ENCODE measurements at places on chromosomes 3 and 15.

GRCh38 chr3:2468816-2469215, 370.1 kb downstream of the CNTN4 start:
- no peak for DNase-seq

- DNase-seq: peak; percentile 67
Measured at GRCh38 chr3:133926736-133927539, 31.3 kb upstream of the RAB6B start.

GRCh38 chr3:182509844-182510460, 283.4 kb upstream of the ATP11B start:
- no peak for DNase-seq

GRCh38 chr3:9136746-9137465, 112.5 kb downstream of the SRGAP3 start:
- no peak for DNase-seq

- no peak for DNase-seq
Measured at GRCh38 chr3:150555859-150556436, 9.4 kb downstream of the EIF2A start.

DNA sequence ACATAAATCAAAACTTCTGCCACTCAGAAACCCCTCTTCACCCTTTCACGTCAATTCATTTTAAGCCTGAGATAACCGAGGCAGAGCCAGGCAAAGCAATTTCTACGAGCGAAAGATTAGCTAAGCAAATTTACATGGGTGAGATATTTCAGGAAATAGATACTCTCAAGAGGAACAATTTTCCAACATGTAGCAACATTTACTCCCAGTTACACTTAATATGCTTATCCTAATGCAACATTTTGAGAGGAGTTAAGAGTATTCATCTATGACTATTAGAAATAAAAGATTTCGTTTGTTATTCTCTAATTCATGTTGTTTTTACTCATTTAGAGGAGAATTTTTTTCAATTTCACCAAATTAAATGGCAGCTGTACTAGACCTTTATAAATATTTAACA, 837 bp downstream of the TMC3 start:
- no peak for DNase-seq

DNA sequence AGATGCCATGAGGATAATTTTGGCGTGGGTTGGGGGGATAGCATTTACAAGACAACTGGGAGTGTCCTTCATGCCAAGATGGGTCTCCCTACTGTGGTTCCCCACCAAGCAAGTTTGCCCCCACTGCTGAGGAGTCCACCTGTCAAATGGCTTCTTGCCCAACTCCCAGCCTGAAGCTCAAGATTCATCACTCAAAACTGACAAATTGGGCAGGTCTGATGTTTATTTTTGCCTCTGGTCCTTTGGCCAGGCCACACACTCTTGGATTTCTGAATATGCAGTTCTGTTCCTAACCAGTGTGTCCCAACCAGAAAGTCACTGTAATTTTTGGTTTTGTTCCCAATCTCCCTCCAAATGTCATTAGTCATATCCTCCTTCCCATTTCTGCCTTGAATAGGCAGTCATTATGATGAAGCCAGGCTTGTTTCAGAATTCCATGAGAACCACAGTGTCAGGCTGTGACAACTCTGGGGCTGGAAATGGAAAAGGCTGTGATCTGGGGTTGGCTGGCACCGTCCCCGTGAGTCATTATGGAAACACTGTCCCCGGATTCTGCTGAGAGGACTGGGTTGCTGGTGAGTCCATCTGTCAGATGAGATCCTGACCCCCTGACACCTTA, 29.3 kb upstream of the MEF2A start:
- DNase-seq: no peak

DNA sequence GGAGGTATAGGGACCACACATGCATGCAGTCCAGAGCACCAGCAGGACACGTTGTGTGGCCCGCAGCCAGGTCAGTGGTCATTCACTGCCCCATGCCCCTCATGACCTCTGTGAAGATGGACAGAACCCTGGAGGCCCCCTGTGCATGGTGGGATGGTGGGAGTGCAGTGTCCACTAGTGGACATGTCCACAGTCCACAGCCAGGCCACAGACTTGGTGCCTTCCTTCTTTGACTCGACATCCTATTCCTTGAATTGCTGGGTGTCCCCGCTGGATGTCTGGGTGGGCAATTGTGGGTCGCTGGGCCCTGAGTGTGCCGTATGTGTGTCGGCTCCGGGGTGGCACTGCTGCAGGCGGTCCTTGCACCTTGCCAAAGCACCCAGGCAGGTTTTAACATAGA, 35.7 kb downstream of the KLF15 start:
- no peak for DNase-seq

DNA sequence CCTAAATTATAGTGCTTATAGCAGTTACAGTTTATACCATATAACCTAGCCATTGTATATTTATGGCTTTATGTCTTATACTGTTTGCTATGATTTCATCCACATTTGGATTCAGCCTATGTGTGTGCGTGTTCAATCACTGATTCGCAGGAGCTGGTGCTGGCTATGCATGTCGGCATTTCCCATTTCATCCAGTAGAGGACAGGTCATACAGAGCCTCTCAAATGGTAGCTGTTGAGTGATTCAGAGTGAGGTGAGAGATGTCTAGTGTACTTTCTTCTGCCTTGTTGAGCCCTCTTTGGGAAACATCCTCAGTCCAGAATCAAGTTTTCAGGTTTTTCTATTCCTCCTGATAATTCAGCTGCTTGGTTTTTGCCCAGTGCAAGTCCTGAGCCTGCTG, 76.1 kb downstream of the FRMD4B start:
- no peak for DNase-seq

GRCh38 chr3:101667331-101667730, 9.6 kb downstream of the ZBTB11 start:
- DNase-seq: no peak

DNA sequence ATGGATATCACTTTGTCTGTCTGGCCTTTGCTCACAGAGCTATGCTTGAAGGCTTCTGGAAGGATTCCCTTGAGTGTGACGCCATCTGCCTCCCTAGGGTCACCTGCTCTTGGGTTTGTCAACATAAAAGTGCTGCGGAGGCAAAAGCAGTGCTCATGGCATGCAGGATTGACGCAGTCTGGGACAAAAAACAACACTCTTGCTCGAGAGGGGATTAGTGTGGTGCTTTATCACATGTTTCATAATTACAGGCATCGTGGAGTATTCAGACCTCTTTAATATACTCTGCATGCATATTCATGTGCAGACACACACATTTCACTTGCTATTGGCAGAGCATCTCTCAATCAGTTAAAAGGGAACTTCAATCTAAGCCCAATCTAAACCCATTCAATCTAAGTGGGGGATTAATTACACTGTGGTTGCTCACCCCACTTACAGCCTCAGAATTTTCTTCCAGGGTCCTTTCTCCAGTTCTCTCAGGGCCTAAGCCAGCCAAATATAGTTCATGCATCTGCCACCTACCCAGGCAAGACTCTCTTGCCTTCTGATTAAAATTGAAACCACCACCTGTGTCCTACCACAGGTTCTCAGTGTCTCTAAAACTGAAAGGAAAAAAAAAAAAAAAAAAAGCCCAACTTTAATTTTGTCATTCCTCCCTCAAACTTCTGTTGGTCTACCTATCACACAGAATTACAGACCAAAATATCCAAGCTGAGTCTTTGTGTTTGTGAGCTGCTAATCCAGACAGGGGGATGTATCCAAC, 75.6 kb downstream of the BFSP2 start:
- DNase-seq: no peak

DNA sequence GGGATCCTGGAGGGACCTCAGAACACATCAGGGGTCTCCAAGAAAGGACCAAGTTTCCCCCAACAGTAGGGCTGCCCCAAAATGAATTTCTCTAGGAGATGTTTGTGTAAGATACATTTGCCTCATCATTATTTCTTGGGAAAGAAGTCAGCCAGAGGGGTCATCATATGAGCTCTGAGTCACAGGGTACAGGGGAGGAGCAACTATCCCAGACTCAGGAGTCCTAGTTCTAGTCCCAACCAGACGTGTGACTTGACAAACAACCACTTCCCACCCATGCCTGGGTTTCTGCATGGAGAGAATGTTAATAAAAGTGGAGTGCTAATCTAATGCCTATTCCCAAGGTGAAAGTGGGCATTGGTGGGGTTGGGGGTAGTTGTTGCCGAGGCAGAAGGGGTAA, 144.1 kb downstream of the ALDH1A2 start:
- no peak for DNase-seq

- DNase-seq: peak; percentile 66
Measured at GRCh38 chr3:89107461-89108290, at the start of gene EPHA3. Gene EPHA3 (plus strand): TSS chr3:89107621. CDS start chr3:89107749, 128 bp downstream.

GRCh38 chr3:129619726-129620162, 13.3 kb upstream of the PLXND1 start:
- no peak for DNase-seq

DNA sequence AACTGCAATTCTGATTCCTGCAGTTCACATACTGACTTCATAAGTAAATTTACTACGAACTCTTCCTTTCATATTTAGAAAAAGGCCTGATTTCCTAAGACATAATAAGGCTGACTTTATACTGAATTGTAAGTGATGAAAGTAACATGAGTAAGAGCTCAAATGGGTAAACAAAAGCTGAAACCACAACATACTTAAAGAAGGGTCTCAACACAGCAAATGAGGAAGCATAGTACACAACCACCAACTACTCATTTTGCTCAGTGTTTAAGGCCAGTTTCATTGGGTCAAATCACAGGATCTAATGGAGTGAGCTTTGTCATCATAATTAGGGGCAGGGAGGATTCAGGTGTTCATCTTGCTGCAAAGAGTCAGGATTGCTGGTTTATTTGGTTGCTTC, 81.4 kb downstream of the SETD2 start:
- DNase-seq: no peak

DNA sequence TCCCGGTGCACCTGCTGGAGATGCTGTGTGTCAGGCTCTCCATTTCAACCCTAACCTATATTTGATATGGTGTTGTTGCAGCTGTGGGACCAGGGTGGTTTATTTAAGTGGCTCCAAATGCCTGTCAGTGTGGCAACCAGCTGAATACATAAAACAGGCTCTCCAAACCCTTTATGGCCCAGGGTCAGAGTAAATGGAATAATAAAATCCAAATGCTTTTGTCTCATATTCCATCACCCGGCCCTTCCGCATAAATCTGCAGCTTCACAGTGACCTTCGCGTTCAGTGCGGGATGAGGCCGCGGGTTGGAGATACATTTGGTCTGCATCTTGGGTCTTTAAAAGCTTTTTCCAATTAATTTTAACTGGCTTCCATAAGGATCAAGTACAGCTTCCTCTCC, 382.1 kb upstream of the NR2F2 start:
- no peak for DNase-seq

DNA sequence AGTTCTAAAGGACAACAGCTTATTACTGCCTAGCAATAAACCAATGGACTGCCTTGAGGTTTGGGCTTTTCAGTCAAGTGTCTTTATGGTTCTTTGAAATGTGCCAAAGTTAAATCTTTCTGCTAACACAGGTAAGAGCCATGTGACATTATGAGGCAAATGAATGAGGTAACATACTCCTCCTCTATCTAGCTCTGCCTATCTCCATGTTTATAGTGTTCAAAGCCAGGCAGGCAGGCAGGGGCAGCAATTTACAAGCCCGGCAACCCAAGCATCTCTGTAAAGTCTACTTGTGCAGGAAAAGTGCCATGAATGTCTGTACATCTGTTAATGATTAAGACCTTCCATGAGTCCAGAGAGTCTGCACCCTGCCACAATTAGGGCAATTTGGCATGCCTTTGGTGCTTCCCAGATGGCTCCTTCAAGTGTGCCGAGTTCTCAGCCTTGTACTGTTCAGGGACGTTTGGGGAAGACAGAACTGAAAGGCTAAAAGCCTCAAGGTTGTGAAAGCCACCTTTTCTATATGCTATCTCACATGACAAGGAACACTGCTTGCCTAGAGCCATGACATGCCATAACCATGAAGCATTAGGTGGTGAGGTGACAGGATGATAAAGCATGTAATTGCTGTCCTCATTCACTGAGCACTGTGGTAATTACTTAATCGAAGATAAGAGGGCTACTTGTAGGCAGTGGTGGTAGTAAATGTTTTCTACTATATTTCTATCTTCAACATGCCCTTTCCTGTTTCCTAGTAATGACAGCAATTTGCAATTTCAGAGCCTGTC, 41.4 kb upstream of the EIF1B start:
- DNase-seq: no peak

DNA sequence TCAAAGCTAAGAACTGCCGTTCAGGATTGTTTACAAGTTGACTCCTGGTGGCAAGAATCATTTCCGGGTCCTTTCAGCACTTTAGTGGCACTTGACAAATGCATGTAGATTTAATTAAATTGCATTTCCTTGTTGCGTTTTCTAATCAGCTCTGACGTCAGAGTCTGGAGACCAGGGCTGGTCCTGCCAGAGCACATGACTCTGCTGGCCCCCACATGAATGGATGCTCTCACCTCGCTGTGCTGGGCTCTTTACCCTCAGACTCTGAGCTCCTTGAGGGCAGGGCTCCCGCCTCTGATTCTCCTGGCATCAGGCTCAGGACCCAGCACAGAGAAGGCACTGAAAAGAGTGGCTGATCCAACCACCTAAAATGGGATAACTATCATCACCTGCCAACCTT, 69.4 kb downstream of the FEM1B start:
- DNase-seq: no peak

GRCh38 chr3:119161240-119161639, 12.2 kb upstream of the UPK1B start:
- no peak for DNase-seq

DNA sequence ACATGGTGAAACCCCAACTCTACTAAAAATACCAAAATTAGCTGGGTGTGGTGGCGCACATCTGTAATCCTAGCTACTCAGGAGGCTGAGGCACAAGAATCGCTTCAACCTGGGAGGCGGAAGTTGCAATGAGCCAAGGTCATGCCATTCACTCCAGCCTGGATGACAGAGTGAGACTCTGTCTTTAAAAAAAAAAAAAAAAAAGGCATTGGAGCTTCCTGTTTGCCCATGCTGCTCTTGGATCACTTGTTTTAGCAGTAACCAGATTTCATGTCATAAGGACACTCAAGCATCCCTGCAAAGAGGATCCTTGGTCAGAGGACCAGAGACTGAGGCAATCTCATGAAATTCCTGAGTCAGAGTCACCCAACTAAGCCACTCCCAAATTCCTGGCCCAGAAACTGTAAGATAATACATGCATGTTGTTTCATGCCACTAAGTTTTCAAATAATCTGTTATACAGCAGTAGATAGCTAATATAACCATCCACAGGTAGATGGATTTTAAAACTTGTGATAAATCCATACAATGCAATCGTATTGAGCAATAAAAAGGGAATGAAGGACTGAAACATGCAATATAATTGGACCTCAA, 82.0 kb upstream of the XXYLT1 start:
- DNase-seq: peak; percentile 6

DNA sequence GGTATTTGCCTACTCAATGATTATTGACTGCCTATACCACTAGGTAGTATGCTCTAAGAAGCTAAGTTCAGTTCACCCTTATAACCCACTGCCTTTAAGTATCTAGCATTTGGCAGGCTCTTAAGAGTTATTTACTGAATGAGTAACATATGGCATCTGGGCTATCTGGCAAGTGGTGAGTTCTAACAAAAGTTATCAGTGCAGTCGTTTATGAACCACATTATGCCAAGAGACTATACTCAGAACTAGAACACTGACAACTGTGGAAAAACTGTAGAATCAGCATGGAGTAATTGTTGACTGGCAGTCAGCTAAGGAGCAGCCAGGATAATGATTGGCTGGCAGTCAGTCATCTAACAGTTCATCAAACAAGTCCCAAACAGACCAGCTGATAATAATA, 25.8 kb downstream of the RAF1 start:
- DNase-seq: no peak

GRCh38 chr15:68526784-68527183, 52.0 kb upstream of the CORO2B start:
- no peak for DNase-seq
